ENCODE measurements at places on chromosomes 16 and 17. TPM values are rescaled to one million over a fixed set of nuclear protein-coding genes. Genes with fewer than 3 reads are reported as not detected.

Gene CBFB
- total RNA-seq = 197 TPM

Gene RAB11FIP4
- total RNA-seq = 0.66 TPM

Gene SHCBP1
- total RNA-seq = 71.8 TPM

Gene FAM171A2
- total RNA-seq = 1.8 TPM

Gene CCL18
- total RNA-seq = not detected

Gene HID1
- total RNA-seq = 0.75 TPM

Gene MYH8
- total RNA-seq = not detected

Gene ARL5C
- total RNA-seq = not detected

Gene AKAP1
- total RNA-seq = 13.9 TPM

Gene TNK1
- total RNA-seq = under 0.01 TPM

Measured in uterine smooth muscle cell (primary cell).